ENCODE measurements at places on chromosomes 7 and 10.

DNA sequence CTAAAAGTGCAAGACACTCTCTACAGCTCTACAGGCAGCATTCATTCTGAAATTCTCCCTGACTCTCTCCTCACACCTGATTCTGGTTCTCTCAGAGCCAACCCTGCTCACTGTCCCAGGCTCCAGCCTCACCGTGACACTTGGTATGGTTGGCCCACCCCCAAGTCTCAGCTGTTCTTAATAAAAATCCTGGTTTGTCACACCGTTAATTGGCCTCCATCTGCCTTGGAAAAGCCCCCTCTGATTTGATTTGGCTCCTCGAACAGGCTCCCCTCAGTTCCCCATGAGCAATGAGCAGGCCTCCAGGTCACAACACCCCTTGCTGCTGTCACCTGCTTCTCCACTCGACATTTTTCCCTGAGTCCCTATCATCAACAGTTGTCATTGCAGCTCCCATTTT, 507.3 kb upstream of the AUTS2 start:
- no peak for DNase-seq

DNA sequence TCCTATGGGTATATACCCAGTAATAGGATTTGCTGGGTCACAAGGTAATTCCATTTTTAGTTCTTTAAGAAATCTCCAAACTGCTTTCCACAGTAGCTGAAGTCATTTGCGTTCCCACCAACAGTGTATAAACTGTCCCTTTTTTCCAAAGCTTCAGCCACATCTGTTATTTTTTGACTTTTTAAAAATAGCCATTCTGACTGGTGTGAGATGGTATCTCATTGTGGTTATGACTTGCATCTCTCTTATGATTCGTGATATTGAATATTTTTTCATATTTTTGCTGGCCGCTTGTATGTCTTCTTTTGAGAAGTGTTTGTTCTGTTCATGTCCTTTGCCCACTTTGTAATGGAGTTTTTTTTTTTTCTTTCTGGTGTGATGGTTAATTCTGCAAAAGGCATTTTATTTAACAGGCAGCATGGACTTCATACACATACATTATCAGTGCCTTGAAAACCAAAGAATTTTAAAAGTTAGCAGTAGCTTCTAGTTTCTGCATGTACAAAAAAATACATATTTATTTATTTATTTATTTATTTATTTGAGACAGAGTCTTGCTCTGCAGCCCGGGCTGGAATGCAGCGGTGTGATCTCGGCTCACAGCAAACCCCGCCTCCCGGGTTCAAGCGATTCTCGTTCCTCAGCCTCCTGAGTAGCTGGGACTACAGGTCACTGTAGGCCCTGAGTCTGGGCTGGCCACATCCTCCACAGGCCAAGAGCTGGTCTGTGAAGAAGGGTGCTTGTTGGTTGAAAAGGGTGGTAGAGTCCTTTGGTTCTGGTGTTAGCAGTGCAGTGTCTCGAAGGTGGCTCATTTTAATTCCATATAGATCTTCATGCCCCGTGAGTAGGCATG, 32.3 kb downstream of the AGR3 start:
- DNase-seq: no peak

DNA sequence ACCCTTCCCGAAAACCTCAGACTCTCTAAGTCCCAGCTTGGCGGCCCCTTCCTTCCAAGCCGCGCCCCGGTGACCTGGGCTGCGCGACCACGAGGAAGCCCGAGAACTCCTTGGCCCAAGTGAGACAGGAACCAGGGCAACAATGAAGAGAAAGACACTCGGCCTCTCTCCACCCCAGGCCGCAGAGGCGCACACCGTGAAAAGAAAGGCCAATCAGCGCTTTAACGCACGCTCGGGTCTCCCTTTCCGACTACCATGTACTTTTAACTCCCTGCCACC, 166.4 kb upstream of the PPP1R3A start:
- no peak for DNase-seq

- no peak for DNase-seq
Observed at GRCh38 chr10:48610585-48611093, 5.8 kb upstream of the ARHGAP22 start.

DNA sequence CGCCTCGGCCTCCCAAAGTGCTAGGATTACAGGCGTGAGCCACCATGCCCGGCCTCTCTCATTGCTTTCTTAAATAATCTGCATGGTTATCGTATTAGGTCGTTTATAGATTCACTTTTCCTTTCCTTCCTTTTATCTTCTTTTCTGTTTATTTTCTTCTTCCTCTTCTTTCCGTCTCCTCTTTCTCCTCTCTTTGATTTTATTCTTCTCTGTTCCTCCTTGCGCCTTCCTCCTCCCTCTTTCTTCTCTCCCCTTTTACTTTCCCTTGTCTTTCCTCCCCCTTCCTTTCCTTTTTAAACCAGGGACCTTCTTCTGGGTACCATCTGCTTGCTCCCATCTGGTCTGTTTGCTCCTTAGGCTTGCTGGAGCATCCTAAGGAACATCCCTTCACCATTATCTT, 18.6 kb downstream of the MLLT10 start:
- no peak for DNase-seq

DNA sequence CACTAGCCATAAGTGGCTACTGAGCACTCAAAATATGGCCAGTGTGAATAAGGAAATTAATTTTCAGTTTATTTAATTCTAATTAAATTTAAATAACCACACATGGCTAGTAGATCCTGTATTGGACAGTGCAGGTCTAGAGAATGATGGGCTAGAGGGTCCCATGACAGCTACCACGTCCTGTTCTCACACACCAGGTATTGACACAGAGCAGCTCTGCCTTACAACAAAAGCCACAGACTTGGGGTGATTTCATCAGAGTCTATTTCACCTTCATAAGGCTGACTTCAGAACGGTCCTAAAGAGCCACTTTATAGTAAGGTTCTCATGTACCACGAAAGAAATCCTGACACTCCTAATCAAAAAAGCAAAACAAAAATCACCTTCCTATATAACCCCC, 111.3 kb downstream of the UBE2H start:
- DNase-seq: no peak

GRCh38 chr7:25124465-25125136, 459 bp downstream of the CYCS start:
- DNase-seq: no peak

- DNase-seq: no peak
Observed at GRCh38 chr7:14717169-14717568, 185.4 kb downstream of the DGKB start.

- no peak for DNase-seq
Observed at GRCh38 chr10:68132391-68132790, 23.1 kb downstream of the MYPN start.

GRCh38 chr7:2719007-2719406, 31.0 kb downstream of the AMZ1 start:
- no peak for DNase-seq

GRCh38 chr7:81873559-81873958, 103.7 kb upstream of the HGF start:
- no peak for DNase-seq

- DNase-seq: no peak
Observed at GRCh38 chr10:61655335-61655851, 7.3 kb upstream of the CABCOCO1 start.

- no peak for DNase-seq
Observed at GRCh38 chr7:34086064-34086463, 180.7 kb downstream of the BMPER start.

DNA sequence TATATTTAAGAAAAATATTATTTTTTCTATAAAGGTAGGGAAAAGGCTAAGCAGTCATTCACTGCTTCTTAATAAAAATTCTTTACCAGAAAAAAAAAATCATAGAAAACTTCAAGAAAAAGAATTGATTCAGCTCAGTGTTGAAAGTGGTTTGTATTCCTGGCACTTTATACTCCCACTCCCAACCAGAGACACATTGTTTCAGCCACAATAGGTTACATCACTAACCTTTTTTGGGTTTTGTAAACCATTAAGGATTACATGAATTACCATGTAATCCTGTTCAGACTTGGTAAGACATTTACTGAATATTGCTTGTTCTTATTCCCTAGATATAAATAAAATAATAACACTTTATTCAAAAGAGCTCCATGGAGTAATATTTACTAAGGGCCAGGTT, 46.6 kb downstream of the MINPP1 start:
- DNase-seq: no peak

DNA sequence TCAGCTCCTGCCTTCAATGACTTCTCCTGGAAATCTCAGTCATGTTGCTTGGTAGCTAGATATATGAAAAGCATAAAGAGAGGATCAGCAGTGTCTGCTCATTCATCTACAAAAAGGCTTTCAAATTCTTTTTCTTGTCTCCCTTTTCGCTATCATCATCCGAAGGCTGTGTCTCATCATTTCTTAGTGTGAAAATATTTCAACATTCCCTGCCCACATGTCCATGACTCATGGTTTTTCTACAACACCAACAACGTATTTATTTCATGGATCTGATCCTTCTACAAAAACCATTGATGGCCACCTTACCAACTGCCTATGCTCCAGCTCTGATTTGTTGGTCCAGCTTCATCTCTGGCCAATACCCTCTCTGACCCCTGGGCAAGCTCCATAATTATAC, 472.5 kb upstream of the GHITM start:
- DNase-seq: no peak

GRCh38 chr7:37068902-37069301, 344.6 kb upstream of the AOAH start:
- no peak for DNase-seq

- DNase-seq: no peak
Observed at GRCh38 chr10:23481363-23481961, 42.6 kb downstream of the OTUD1 start.

GRCh38 chr7:24419077-24419476, 135.1 kb downstream of the NPY start:
- no peak for DNase-seq

DNA sequence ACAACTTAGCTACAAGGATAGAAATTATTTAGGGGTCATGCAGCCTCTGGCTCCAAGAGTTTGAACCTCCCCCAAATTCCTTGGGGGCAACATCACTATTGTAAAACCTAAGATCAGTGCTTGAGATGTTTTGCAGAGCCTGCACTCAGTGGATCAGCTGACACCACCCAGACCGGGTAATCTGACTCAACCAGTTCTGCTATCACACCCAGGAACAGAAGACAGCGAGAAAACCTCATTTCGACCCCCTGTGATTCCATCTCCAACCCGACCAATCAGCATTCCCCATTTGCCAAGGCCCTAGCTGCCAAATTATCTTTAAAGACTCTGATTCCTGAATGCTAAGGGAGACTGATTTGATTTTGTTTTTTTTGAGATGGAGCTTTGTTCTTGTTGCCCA, 5.2 kb downstream of the TACR2 start:
- no peak for DNase-seq

DNA sequence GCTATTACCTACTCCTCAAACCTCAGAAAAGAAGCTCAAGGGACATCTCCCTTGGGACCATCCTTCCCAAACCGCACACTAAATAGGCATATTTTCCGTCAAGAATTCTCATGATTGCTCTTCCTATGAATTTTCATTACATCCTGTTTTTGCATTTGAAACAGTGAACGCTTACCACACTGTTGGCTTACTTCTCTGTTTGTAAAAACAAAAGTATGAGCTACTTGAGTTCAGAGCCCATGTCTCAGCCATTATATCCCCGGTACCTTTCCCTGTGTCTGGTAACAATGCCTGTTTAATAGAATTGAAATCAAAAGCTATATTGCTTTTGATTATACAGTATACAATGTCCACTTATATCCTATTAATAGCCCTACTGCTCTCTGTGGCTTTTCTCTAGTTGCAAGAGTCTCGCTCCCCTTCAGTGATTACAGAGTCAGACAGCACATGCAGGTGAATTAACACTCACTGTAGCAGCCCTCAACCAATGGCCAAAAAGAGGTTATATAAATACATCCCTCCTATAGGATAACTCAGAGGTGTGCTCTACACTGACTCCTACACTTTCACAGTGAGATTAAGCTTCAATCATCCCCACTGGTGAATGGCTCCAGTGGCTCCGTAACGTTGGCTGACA, 264.4 kb downstream of the SORCS1 start:
- DNase-seq: no peak

- no peak for DNase-seq
Observed at GRCh38 chr10:30489346-30489745, 55.4 kb downstream of the MAP3K8 start.

- DNase-seq: no peak
Observed at GRCh38 chr10:8840356-8840755, 785.9 kb downstream of the GATA3 start.

GRCh38 chr10:132846631-132847415, 60.9 kb upstream of the NKX6-2 start:
- DNase-seq: no peak

DNA sequence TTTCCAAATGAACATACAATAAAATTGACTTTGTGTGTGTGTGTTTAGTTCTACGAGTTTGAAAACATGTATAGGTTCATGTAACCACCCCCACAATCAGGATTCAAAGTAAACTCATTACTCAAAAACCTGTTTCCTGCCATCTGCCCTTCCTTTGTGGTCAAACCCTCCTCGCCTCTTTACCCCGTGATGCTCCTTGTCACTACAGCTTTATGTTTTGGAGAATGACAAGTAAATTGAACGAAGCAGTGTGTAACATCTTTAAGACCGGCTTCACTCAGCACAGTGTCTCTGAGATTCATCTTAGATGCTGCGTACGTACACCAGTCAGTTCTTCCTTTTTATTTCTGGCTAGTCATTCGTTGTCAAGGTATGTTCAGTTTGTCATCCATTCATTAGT, 54.6 kb upstream of the MKI67 start:
- no peak for DNase-seq

DNA sequence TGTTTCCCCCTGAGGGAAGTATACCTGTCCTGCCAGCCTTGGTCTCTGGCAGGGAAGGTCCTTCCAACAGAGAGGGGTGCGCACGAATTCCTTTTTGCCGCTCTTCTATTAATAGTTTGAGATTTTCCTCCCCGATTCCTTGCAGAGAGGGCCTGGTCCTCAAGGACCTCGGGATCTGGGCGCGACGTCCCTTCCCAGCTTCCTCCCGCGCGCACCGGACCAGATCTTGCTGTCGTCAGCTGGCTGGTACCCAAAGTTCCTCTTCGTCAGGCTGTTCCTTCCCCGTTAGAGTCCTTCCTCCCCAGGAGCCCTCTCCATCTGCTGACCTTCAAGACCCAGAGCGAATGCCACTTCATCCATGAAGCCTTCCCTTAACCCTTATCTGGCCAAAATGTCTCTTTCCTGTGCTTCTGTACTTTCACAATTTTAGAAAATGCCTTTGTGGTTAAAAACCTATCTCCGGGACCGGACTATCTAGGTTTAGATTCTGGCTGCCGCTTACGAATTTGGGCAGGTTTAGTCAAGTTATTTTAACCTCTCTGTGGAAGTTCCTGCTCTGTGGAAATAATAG, 851 bp upstream of the GOT1 start:
- DNase-seq: no peak

- DNase-seq: peak; percentile 82
Observed at GRCh38 chr7:98251601-98252424, at the start of gene TECPR1. Gene TECPR1 (minus strand): TSS chr7:98252232. CDS start chr7:98246146, 6,086 bp downstream.

GRCh38 chr7:41085244-41085643, 617.6 kb downstream of the INHBA start:
- DNase-seq: no peak

GRCh38 chr10:92149261-92149660, 141.6 kb downstream of the CPEB3 start:
- DNase-seq: no peak

GRCh38 chr10:3689871-3690510, 95.0 kb downstream of the KLF6 start:
- no peak for DNase-seq

Data from NCI-H1436 (cell line).